ENCODE measurements at places on chromosomes 2 and 18.

- no peaks in the 10 kb centered on the region for H3K36me3 ChIP-seq
- DNase-seq: no peak
- H3K27ac ChIP-seq: no peak overlapping the region
- no peaks in the 10 kb centered on the region for H3K27me3 ChIP-seq
These were observed 358.6 kb upstream of the DLGAP1 start for GRCh38 chr18:4813708-4814107.

GRCh38 chr2:97067279-97068004 is 27.2 kb downstream of the FAHD2B start:
- H3K4me3 ChIP-seq: no peak overlapping the region
- H3K36me3 ChIP-seq: no peaks in the 10 kb centered on the region
- no peaks in the 10 kb centered on the region for H3K27me3 ChIP-seq
- H3K27ac ChIP-seq: no peak overlapping the region

- H3K4me3 ChIP-seq: no peak overlapping the region
- H3K4me1 ChIP-seq: peaks cover 24% of the 10 kb centered on the region
- H3K27me3 ChIP-seq: peaks cover 12% of the 10 kb centered on the region
- H3K27ac ChIP-seq: no peak overlapping the region
- H3K36me3 ChIP-seq: no peaks in the 10 kb centered on the region
- no peak for DNase-seq
These were observed 4.6 kb downstream of the CD8A start for GRCh38 chr2:86786001-86786536.

DNA sequence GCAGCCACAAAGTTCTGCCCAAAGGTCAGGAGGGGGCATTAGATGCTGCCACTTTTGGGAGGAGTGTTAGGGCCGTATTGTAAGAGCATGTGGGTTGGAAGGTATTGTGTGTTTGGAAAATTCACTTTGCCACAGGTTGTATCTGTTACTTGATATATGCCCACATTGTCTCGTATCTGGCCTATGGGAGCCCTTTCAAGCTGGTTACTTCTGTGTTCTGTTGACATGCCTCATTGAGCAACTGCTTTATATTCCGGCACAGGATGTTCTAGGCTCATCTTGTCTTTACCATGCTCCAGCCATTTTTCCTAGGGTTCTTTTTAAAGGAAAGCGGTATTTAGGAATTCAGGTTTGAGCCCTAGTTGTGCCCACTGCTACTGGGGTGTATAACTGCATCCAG is 6.0 kb downstream of the ADNP2 start:
- peaks cover 21% of the 10 kb centered on the region for H3K4me1 ChIP-seq
- no peak for DNase-seq
- H3K27ac ChIP-seq: no peak overlapping the region
- H3K36me3 ChIP-seq: peaks cover 8% of the 10 kb centered on the region
- H3K27me3 ChIP-seq: no peaks in the 10 kb centered on the region

DNA sequence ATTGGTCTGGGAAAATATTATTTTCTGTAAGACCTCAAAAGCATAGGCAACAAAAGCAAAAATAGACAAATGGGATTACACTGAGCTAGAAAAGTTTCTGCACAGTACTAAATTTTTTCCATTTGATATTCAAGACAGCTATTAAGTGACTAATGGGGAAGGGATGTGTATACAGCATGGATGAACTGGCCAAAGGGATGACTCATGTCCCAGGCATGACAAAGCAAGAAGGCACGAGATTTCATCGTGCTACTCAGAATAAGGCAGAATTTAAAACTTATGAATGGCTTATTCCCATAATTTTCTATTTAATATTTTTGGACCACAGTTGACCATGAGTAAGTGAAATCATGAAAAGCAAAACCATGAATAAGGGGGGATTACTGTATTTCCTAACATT is 1250.1 kb upstream of the GYPC start:
- no peak overlapping the region for H3K4me3 ChIP-seq
- no peak overlapping the region for H3K27ac ChIP-seq
- no peaks in the 10 kb centered on the region for H3K27me3 ChIP-seq
- H3K36me3 ChIP-seq: no peaks in the 10 kb centered on the region

DNA sequence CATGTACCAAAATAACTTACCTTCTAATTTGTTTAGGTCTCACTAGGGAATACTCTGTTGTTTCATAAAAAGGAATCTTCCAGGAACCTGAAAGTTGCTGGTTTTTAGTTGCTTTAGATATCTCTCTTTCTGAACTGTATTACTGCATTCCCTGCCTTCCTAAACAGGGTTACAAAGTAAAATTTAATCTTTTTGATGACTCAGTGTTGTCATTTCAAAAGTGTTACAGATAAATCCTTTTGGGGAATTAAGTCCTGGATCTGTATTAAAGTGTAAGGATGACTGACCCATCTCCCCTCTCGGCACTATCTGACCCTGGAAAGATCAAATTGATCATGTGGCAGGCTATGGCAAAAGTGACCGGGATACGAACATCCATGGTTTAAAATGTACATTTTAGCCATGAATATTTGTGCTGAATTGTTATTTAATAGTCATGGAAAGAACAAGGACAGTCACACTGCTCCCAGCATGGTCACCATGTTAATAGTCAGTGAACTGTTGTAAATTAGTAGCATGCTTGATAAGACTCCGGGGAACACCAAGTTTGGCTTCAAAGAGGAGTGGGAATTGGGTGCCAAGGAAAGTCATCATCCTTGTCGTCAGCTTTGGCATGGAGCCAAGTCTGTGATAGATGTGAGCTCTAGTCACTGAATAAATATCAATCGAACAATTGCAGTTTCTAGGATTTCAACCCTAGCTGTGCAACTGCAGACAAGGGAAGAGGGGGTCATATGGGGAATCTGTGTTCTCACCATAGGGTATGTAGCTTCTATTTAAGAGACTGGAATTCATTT is 4.2 kb downstream of the PLEKHA3 start:
- no peak overlapping the region for H3K27ac ChIP-seq
- H3K4me3 ChIP-seq: no peak overlapping the region
- no peaks in the 10 kb centered on the region for H3K27me3 ChIP-seq
- H3K4me1 ChIP-seq: peaks cover 62% of the 10 kb centered on the region
- no peaks in the 10 kb centered on the region for H3K36me3 ChIP-seq

DNA sequence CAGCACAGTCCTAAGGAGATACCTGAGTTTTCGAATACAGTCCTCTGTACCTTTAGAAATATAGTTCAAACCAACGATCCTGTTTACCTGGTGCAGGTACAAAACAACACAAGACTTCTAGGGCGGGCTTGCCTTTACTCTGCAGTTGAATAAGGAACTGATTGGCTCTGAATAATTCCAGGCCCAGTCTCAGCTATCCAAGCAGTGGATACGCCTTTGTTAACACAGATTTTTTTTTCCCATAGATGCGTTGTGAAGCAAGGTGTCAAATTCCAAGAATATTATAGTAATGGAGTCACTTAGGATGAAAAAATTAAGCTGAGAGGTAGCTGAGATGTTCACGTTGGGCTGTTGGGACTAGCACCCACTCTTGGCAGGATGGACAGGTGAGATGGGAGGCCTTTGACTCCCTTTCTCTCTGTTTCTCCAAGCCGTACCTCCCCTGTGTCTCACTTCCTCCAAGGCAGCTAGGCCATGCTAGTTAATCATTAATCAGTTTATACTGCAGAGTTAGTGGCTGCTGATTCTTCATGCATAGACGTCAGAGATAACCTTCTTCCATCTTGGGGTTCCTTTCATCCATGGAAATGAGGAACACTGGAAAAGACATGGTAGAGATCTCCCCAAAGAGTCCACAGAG is 380.8 kb upstream of the ACVR2A start:
- H3K36me3 ChIP-seq: no peaks in the 10 kb centered on the region
- no peaks in the 10 kb centered on the region for H3K4me1 ChIP-seq
- H3K27me3 ChIP-seq: no peaks in the 10 kb centered on the region
- no peak overlapping the region for H3K27ac ChIP-seq

Measured in vagina (tissue), 2 donors.